Common myeloid progenitor, CD34-positive (primary cell): ENCODE measurements at places on chromosomes 1 and 21.

DNA sequence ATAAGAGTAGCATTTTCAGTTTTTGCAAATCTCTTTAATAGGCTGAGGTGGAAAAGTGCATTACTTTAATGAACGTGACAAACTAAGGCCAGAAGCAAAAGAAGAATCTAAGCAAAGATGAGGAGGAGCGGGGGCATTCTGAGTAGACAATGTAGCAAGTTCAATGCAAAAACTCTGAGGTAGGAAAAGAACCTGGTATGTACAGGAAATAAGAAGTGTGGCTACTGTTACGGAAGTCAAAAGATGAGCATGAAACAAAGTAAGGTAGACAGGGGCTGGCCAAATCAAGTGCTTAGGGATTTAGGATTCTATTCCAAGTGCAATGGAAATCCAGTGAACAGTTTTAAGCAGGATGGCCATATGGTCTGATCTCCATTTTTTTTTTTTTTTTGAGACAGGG lies 63.7 kb downstream of the TOR3A start:
- no peak for DNase-seq

- no peak for DNase-seq
These were observed 11.0 kb downstream of the GSTM5 start for GRCh38 chr1:109722908-109723691.

DNA sequence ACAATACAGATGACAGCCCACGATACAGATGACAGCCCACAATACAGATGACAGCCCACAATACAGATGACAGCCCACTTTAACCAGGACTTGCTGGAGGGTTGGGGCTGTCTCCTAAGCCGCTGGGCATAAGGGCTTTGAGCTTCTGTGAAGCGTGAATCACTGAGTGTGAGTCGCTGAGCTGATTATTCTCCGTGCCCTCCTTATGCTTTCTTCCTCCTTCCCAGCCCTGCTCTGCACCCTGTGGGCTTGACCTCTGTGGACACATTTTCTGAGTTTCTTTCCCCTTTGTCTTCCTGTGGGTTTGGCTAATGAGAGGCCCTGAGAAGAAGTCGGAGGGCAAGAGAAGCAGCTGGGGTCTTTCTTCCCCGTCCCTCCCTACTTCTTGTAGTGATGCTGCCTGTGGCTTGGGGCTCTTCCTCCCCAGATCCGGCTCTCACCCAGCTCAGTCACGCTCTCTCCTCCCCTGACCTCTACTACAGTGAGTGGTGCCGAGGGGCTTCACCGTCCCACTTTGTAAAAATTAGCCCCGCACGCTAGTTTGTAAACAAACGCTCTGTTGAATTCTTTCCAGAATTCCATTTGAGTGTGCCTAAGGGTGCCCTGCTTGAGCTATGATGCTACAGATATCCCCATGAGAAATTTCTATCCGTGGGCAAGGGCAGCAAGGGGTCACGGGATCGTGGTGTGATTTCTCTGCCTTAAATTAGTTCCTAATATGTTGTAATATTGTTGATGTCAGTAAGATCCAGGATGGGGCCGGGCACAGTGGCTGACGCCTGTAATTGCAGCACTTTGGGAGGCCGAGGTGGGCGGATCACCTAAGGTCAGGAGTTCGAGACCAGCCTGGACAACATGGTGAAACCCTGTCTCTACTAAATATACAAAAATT lies 46.4 kb upstream of the SOD1 start:
- DNase-seq: peak; percentile 63

GRCh38 chr1:72283307-72284083 lies 1.2 kb upstream of the NEGR1 start:
- peak; percentile 88 for DNase-seq

GRCh38 chr1:151472856-151473731 lies 13.8 kb upstream of the POGZ start:
- peak; percentile 64 for DNase-seq

- DNase-seq: no peak
These were observed 141.8 kb downstream of the CTH start for GRCh38 chr1:70552662-70553566.

DNA sequence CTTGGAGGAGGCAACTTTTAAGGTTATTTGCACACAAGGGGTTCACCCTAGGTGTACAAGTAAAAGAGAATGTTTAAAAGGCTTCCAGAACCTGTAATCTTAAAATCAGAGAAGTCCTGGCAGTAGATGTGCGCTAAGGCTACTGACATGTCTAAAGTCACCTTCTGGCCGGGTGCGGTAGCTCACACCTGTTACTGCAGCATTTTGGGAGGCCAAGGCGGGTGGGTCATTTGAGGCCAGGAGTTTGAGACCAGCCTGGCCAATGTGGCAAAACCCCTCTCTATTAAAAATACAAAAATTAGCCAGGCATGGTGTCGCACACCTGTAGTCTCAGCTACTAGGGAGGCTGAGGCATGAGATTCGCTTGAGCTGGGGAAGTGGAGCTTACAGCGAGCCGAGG lies 20.3 kb upstream of the DEGS1 start:
- DNase-seq: no peak

- DNase-seq: no peak
These were observed 90.2 kb upstream of the TSPAN2 start for GRCh38 chr1:115179397-115180079.

GRCh38 chr1:156090840-156091188 lies 8.5 kb upstream of the MEX3A start:
- DNase-seq: peak; percentile 79

DNA sequence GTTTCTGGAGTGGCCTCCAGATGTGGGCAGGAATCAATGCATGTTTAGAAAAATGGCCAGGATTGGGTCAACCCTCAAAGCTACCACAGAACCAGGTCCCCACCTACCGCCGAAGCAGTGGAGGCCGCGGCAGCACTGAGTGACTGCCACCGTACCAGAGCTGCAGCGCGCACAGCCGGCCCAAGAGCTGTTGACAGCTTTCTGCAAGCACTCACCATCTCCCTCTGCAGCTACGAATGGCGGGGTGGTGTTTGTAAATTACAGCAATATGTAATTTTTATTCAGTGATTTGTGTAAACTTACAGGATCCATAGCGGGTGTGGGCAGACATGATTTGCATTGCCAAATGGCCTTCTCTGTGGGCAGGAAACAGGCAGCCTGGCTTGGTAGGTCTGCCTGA lies 96.4 kb downstream of the CAMK2N1 start:
- no peak for DNase-seq
